ENCODE measurements at places on chromosomes 12 and 14.

DNA sequence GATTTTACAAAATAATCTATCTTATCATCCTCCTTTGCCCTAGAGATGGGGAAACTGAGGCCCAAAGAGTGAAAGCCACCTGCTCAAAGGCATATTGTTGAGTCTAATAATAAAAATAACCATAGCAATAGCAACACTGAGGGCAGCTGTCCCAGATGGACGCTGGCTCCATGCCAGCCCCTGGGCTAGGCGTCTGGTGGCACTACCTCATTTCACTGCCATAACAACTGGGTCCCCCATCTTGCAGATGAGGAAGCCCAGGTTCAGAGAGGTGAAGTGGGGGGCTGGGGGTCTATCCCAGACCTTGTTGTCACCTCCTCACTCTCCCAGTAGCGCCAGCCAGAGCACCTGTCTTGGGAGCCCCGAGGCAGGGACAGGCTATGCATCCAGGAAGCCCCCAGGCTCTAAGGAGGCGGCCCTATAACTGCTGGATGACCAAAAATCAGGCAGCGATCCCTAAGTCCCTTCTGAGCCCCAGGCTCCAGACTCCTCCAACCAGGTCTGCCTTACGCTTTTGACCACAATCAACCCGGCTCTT lies 12.8 kb downstream of the BDKRB2 start:
- no peak for DNase-seq

GRCh38 chr14:60349663-60350365 lies 100.8 kb downstream of the PPM1A start:
- DNase-seq = peak; percentile 62

DNA sequence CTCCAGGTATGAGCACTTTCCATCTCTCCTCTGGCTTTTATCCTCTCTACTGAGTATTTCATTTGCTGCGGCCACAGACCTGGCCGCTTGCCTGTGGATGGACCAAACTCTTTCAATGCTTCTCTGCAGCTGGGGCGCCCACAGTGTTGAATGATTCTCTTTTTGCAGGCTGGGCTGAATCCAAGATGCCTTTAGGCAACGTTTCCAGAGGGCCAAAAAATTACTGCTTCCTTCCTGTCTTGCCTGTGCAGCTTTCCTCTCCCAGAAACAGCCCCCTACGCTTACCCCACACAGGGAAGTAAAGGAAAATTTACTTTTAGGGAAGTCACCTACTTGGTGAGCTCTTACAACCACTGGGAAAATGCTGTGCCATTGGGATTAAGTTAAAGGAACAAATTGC lies 55.6 kb upstream of the JDP2 start:
- DNase-seq = no peak

- no peak for DNase-seq
These were observed 58.6 kb downstream of the NRXN3 start for GRCh38 chr14:78228702-78229327.

GRCh38 chr14:58362798-58363412 lies 32.8 kb upstream of the TOMM20L start:
- DNase-seq = peak; percentile 26

DNA sequence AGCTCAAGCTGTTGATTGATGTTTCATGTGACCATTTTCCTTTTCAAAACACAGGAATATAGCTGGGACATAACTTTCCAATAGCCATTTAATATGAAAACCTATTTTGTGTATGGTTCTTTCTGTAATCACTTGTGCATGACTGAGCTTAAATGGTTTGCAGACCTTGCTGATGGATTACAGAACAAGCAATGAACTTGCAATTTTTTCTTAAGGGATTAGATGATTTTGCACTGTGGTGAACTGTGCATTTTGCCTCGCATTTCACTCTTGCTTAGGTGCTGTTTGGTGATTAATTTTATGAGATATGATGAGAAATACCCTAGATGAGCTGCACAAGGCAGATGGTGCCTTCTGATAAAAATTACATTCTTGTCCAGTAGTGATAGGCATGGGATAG lies 419.0 kb upstream of the FBXO33 start:
- DNase-seq = no peak

DNA sequence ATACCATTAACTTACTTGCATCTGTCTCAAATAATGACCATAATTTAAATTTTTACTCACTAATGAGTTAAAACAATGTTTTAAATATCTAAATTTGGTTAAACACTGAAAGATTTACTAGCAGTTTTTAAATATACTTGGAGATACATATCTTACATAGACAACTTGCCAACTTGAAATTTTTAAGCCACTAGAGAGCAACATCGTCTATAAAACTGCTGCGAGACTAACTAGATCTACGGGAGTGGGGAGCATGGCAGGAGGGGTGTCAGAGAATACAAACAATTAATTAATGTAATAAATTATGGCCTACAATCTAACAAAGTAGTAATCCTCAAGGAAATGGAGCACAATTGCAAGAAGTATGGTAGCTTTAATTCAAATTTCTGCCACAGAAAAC lies 120.4 kb downstream of the LRRIQ1 start:
- no peak for DNase-seq

GRCh38 chr12:113172185-113172584 lies 13.1 kb downstream of the DDX54 start:
- no peak for DNase-seq

GRCh38 chr12:73076760-73077159 lies 804.6 kb downstream of the TRHDE start:
- no peak for DNase-seq

DNA sequence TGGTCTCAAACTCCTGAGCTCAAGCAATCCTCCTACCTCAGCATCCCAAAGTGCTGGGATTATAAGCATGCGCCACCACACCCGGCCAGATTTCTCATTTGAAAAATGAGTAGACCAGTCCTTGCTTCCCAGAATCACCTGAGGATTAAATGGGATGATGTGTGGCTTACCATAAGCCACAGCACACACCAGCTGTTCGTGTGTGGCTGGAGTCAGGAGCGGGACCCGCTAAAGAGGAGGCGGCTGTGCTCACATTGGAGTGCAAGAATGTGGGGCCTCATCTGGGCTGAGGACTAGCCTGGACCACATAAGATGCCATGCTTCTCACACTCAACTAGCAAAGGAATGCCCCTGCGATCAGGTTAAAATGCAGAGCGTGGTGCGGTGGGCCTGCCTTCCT lies 6.7 kb upstream of the ALDH2 start:
- no peak for DNase-seq

DNA sequence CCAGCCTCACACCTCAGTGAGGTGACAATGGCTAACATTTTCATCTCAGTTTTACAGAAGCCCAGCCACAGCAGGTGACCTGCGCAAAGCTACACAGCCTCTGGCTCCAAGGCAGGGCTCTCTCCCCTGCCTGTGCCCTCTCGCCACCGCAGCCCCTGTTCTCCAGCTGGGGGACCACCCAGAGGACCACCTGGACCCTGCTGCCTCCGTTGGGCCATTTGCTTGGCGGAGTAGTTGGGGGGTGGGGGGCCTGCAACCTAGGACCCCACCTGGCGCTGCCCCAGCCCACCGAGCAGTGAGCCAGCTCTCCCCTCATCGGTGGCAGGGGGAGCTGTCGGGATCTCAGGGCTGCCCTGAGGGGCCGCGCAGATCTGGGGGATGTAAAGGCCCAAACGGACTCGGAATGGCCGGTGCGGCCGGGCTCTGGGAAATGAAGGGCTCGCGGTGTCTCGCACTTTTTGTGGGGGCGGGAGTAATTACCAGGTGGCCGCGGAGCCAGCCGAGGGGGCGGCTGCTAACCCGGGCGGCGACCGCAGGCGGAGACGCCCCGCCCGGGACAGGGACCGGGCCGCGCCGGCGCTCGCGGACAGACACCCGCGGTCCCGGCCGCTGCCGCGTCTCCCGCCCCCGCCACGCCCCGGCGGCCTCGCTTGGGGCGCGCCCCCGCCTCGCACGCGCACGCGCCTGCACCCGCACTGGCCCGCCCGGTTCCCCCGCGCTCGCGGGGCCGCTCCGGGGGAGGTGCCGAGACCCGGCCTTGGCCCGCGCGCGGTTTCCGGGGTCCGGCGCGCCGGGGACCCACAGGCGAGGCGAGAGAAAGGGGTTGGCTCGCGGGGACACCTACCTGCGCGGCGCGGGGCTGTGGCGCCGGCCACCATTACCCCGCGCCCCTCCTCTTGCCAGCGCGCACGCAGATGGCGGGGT lies 8.6 kb upstream of the GPR68 start:
- peak; percentile 31 for DNase-seq

DNA sequence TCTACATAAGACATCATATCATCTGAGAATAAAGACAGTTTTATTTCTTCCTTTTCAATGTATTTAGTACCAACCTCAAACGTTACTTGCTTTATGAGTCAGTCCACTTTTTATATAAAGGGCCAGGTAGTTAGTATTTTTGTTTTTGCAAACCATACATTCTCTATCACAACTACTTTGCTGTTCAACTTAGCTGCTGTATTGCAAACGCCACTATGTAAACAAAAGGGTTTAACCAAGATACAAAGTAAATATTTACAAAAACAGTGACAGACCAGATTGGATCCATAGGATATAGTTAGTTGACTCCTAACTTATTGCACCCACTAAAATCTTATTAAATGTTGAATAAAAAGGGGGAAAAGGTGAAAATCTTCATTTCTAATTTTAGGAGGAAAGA lies 87.7 kb upstream of the FOXG1 start:
- DNase-seq = no peak

GRCh38 chr12:52847335-52848102 lies 1.3 kb downstream of the KRT78 start:
- peak; percentile 42 for DNase-seq

DNA sequence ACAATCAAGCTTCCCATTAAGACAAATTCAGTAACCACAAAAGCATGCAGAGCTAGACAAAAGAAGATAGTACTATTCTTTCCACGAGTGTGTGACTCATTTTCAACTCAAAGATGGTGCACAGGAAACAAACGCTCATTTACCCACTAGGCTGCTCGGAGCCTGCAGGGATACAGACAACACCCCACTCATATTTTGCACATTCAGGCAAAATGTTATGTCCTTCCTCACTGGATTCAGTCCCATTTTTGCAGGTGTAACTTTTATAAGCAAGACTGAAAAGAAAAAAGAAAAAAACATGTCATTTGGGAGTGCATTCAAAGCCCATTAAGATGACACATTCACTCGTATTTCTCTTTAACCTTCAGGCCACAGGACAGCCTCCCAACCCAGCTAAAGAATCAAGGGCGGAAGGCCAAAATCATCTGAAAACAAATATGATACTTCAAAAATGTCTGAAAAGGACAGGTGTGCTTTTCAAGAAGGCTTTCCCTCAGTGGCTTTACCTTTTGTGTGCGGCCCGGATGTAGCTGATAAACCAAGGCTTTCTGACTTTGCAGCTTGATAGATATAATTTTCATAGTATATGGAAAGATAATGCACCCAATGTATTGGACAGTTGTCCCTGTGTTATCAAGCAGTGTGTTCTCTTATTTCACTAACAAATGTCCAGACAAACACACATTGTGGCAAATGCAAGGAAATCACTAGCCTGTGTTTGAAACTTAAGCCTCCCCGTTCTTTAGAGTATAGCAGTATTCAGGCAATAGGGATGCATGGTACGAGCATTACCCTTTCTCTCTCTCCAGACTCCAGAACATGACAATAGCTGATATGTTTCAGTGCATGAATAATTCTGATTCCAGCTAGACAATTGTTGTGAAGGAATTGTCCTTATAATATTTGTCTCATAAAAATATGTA lies 147.8 kb upstream of the KRR1 start:
- DNase-seq = peak; percentile 38

DNA sequence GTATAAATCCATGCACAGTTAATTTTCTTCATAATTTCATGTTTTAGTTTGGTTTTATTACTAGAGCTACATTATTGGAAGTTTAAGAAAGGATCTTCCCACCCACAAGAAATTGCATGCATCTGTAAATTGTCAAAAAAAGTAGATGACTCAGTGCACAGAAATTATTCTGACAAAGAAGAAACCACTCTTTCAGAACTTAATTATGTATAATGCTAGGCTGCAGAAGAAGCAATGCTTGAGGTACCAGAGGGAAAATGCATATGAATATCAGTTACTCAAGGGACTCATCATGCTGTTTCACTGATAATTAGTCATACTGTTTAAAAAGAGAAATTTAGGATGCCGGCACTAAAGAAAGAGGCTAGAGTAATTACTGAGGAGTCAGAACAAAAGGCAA lies 147.0 kb downstream of the SLC16A7 start:
- DNase-seq = no peak

DNA sequence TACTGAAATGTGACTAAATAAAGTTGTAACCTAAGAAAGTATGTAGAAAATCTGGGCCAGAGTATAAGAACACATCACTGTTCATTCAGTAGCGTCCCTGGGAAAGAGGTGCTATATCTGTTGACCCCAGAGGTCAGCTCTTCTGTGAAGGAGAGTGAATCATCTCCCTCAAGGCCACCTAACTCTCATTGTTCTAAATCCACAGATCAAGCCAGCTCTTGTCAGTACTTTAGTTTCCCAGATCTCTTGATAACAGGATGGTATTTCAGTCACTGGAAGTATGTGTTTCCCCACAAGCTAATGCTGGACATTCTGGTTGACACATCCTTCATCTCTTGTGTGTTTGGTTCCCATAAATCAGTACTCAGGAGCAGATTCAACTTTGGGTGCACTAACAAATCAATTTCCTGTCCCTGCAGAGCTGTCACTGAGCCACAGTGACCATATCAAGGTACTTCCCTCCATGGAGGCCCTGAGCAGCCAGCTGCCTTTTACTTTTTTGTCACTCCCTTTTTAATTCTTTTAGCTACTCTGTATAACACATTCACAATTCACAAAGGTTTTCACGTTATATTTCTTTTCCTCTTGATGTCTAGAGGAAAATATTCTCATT lies 7.8 kb downstream of the KRT1 start:
- DNase-seq = peak; percentile 85

GRCh38 chr14:77296155-77296554 lies 24.5 kb downstream of the POMT2 start:
- no peak for DNase-seq

DNA sequence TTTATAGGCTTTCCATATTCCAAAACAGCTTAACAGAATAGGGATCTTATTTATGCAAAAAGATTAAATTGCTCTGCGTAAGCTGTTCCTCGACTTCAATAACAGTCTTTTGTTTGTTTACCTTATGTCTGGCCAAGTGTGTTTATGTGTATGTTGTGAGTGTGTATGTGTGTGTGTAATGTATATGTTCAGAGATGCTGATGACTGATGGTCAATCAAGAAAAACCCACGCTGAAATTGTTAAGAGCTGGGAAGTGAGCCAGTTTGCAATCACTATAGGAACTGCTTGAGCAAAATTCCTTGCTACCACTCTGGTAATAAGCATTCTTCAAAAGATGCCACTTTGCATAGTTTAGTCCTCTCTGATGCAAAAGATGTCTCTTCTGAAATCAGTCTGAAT lies 59.6 kb downstream of the PRKD1 start:
- DNase-seq = no peak

- no peak for DNase-seq
These were observed 98.1 kb upstream of the VRK1 start for GRCh38 chr14:96698960-96699539.

Data from RWPE1 (cell line).